ENCODE measurements at places on chromosomes 5 and 9.

GRCh38 chr5:83718936-83719495 is 1.6 kb downstream of the HAPLN1 start:
- DNase-seq, result no peak

DNA sequence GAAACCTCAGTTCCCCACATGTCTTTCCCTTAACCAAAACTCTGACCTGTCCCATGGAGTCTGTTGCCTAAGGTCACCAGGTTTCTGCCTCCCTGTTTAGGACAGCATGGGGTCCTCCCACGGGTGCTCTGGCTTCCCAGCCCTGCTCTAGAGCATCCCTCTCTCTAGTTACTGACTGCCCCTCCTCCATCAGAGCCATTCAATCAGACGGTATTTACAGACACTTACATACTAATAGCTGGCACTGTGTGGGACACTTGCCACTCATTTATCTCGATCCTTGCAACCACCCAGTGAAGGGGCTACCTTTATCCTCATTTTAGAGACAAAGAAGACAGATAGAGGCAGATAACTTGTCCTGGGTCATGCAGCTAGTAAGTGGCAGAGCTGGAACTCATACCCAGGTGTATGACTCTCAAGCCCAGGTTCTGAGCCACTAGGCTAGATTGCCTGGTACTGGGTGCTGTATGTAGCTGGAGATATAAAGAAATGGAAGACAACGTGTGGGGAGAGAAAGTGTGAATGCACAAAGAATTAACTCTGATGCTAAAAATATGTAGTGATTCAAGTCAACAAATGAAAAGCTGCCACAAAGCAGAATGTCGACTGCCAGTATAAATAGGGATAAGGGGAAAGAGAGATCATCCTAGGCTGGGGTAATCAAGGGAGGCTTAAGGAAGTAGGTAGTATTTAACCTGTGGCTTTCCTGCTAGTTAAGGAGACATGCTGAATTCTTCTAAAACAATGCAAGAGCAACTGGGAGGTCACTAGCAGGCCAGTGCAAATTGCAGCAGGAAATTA is 52.5 kb upstream of the PDE8B start:
- no peak for DNase-seq

DNA sequence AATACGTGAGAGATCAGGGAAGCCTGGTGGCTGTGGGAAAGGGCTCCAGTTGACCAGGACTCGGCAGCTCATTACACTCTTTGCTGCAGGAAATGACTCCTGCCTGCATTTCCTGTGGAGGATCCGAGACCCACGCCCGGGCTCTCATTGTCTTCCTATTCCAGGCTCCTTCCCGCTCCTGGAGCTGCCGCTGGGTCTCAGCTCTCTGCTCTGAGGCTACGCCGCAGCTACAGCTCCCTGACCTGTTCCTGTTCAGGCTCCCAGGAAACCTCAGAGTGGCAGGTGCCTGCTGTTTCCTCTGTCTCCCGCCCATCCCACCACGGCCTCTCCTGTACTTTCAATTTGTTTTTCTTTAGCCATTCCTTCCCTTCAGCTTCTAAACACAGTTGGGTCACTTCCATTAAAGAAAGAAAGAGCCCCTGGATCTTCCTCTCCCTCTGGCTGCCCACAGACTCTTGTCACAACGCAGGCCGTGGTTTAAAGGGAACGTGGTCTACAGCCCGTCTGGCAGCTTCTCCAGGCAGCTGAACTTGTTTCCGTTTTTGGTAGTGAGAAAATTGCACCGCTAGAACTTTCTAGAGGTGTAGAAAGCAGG is 71.5 kb downstream of the IL6ST start:
- no peak for DNase-seq

DNA sequence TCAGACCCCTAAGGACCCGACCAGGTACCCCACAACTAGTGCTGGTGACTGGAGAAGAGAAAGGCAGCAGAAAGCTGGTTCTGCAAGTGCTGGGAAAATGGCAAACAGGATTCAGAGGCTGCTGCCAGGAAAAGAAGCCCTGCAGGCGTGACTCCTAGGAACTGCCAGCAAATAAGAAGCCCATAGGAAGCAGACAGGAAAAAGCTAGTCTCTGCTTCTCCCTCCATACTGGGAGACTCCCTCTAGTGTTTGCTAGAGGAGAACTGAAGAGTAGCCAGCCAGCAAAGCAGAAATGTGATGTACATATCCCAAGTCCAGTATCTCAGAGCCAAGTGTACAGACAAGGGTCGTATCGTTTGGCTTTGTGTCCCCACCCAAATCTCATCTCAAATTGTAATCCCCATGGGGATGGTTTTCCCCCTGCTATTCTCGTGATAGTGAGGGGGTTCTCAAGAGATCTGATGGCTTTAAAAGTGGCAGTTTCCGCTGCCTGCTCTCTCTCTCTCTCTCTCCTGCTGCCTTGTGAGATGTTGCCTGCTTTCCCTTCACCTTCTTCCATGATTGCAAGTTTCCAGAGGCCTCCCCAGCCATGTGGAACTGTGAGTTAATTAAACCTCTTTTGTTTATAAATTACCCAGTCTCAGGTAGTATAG is 38.1 kb upstream of the TUSC1 start:
- no peak for DNase-seq

DNA sequence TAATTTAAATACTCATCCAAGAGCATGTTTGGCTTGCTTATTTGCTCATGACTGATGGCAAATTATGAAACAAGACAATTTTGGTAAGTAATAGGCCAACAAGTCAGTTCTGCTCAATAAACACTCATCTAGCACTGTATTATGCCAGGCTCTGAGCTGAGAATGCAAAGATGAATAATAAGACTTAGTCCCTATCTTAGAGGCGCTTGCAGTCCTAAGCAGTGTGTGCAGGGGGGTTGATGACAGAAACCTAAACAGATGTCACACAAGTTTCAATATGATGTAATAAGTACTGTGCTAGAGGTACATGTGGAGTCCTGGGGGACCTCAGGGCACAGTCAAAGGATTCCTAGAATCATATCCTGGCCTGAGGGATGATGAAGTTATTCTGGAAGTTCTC is 287.6 kb upstream of the ADRA1B start:
- DNase-seq, result no peak

DNA sequence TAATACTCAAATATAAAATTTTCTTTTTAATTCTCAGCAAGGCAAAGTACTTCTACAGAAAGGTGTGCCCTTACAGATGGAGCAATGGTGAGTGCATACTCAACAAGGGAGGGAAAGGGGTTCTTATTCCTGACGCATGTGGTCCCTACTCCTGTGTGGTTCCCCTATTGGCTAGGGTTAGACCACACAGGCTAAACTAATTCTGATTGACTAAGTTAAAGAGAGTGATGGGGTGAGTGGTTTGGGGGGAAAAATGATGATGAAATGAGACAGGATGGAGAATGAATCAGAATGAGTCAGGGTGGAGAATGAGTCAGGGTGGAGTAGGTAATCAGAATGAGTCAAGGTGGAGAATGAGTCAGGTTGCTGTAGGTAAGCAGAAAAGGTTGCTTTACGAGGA is 22.9 kb upstream of the HMGCS1 start:
- DNase-seq, result no peak
